HCEC 1CT (cell line): ENCODE measurements at places on chromosomes 5 and 9.
A peak's percentile ranks its signal among the peaks of the same experiment; 100 is the strongest.

DNA sequence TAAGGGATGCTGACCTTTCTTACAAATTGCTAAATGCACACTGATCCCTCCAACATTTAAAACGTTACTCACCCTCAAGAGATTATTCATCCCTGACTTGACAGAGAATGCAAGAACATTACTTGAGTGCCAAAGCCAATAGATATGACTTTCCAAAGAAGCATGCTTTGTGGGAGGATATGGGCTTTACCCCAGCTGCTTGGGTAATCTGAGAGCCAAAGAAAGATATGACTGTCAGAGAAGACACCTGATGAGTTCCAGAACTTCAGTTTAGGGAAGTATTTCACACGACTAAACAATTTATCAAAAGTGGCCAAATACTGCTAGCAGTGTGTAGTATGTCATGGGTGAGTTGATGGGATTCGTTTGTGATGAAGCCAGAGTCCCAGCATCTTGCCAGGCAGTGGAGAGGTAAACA lies 7.4 kb upstream of the SPDL1 start:
- DNase-seq, result peak; percentile 97

- no peak for DNase-seq
Measured at GRCh38 chr9:84974855-84975254, 305.3 kb downstream of the NTRK2 start.

DNA sequence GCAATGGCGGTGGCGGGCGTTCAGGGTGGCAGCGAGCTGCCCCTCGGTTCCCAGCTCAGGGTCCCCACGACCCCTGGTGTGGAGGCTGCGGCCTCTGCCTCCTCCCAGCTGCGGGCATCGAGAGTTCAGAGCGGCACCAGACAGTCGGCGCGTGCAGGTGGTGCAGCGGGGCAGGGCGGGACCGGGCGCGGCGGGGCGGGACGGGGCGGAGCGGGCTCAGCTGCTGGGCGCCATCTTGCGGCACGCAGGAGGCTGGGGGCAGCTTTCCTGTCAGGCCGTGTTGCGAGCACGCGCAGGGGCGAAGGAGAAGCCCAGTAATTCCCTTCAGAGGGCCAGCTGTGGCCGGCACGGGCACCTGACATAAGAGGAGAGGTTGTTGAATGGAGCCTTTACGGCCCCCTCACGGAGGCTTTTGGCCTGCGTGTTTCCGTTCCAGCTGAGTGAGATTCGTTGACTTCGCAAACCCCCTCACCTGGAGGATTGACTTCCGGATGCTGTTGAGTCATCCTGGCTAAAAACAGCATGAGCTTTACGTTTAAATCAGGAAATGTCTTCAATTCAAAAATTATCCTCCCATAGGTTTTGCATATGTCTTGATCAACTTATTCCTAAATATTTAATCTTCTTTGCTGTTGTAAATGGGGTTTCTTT lies 587 bp downstream of the C5orf47 start:
- no peak for DNase-seq

- no peak for DNase-seq
Measured at GRCh38 chr5:175902026-175902425, 30.6 kb downstream of the CPLX2 start.

- no peak for DNase-seq
Measured at GRCh38 chr5:146704949-146705665, 173.4 kb downstream of the PPP2R2B start.

GRCh38 chr5:132827943-132828673 lies 2.3 kb downstream of the SHROOM1 start:
- DNase-seq, result no peak

- DNase-seq, result no peak
Measured at GRCh38 chr5:172140120-172140519, 47.9 kb downstream of the STK10 start.

GRCh38 chr5:66992547-66992946 lies 204.1 kb downstream of the CD180 start:
- DNase-seq, result no peak

DNA sequence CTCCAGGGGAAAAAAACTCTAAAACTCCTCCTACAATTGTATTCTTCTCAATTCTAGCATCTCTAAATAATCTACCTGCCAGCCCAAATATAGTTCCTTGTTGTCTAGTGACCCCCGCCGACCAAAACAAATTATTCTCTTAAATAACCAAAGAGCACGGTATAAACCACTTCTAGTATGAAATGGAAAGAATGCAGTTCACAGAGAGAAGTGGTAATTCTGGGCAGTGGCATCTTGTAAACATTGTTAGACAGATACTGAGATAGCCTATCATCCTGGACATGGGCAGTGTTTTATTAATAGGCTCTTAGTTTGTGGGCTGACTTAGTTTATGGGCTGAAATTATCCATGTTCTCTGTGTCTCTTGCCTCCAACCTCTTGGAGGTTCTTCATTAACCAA lies 1412.6 kb upstream of the CDH9 start:
- DNase-seq, result no peak

DNA sequence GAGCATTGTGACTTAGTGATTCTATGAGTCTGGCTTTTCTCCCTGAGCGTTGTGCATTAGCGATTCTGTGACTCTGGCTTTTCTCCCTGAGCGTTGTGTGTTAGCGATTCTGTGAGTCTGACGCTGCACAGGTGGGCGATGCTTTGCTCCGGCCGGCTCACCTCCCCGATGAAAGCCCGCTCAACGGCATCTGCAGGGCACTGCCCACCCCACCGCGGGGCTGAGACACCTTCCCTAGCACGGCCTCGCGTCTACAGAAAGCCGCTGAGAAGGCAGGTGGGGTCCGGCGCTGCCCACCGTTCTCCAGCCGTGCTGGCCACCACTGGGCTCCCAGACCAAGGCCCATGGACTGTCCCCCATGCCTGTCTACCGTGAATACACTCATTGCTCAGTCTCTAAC lies 12.8 kb upstream of the SLC9A3 start:
- no peak for DNase-seq

DNA sequence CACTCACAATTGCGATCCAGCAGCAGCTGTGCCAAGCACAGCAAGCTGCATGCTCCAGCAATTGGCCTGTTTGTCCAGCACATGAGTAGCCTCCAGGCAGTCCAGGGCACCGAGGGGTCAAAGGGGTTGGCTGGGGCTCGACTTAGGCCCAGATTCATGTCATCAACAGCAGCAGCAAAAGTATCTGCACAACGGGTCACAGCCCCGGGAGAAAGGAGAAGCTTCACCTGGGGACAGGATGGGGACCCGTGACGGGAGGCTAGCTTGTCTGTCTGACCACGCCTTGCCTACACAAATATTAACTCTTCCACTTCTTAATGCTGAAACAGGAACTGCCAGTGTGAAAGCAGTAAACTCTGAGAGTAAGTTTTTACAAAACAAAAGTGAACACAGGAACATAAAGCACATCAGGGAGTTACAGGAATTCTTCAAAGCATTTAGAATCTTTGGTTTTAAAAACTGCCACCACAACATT lies 191.2 kb downstream of the PIK3R1 start:
- DNase-seq, result no peak

DNA sequence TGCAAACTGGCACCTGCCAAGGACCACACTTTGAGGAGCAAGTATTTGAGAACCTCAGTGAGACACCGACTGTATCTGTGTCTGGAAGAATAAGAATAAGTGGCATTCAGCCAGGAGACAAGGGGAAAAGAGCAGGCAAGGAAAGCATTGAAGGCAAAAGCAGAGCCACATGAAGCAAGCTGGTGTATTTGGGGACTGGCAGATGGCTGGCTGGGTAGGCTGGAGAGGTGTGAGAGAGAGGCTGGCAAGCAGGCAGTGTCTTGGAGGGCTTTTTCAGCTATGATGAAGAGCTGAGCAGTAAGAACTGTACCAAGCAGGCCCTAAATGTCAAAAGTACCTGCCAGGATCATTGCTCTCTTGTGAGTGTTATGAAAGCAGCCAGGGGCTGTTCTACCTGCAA lies 14.1 kb upstream of the C5orf58 start:
- DNase-seq, result no peak

- DNase-seq, result no peak
Measured at GRCh38 chr5:115549154-115549553, 4.6 kb upstream of the FEM1C start.

GRCh38 chr5:151565971-151566370 lies 25.2 kb downstream of the FAT2 start:
- DNase-seq, result no peak

GRCh38 chr5:107092695-107093094 lies 578.0 kb downstream of the EFNA5 start:
- peak; percentile 74 for DNase-seq

GRCh38 chr9:109471475-109472393 lies 26.4 kb downstream of the PTPN3 start:
- DNase-seq, result no peak

DNA sequence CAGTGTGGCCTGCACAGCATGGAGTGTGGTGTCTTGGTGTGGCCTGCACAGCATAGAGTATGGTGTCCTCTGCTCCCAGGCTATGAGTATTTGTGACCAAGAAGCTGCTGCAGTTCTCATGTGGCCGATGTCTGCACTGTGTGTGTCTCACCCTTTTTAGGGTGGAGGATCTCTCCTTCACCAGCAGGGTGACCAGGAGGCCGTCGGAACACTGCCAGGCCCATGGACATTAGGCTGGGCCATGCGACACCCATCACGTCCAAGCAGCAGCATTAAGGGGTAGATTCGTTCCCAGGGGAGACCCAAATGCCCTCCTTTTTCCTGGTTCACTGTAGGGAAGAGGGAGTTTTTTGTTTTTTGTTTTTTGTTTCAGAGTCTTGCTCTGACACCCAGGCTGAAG lies 115.3 kb upstream of the SPIN1 start:
- no peak for DNase-seq

DNA sequence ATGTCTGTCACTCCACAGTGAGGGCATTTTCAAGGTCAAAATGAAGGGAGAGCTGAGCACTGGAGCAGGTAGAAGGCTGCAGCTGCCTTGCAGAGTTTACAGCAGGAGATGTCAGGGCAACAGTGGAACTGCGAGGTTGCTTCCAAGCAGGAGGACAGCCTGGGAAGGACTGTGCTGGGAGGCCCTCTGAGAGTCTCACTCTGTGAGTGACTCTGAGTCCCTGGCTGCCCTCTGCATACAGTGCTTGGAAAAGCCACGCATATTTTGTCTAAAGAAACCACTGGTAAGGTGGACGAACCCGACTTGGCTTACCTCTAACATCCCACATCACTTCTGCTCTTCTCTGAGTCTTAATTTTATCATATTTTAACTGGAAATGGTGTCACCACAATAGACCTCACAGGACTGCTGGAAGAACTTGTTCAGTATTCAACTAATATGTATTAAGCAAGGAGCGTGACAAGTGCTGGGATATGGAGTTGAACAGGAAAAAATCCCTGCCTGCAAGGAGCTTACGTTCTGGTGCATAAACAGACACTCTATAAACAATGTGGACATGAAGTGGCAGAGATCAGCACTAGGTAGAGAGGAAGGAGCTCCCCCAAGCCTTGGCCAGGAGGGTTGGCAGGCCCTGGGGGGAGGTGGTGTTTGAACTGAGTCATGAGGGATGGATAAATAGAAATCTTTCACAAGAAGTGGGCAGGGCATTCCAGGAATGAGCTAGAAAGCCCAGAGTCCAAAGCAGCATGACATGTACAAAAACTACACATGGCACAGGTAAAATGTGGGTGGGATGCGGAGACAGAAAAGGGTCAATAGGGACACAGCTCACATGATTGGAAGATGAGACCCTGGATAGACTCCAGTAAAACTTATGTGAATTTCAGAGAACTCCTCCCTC lies 64.0 kb upstream of the FOXE1 start:
- no peak for DNase-seq

GRCh38 chr5:78361631-78361993 lies 1.2 kb downstream of the SCAMP1 start:
- DNase-seq, result no peak

GRCh38 chr9:34428325-34428958 lies 29.9 kb downstream of the FAM219A start:
- DNase-seq, result no peak

- no peak for DNase-seq
Measured at GRCh38 chr5:151667083-151667482, 19.6 kb downstream of the SPARC start.

DNA sequence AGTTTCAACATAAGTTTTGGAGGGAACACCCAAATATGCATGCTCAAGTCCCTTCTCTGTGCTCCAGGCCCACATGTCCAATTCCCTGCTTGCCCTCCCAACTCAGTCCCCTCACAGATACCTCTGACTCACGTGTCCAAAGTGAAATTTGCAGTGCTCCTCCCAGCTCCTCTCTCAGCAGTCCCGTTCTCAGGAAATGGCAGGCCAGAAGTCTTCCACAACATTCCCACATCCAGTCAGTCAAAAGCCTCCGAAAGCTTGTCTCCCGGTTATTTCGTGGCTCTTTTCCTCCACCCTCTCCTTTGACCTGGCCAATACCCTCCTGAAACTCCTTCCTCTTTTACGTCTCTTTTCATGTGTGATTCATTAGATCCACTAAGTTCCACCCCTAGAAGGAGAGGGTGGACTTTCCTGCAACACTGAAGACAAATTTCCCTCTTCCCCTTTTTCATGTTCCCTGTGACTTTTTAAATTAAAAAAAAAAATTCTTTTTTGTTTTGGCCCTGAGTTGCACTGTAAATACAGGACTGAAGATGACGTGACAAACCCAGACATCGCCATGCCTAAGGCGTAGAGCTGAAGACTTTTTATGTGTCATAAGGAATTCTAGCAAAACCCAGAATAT lies 12.8 kb upstream of the MGAT1 start:
- DNase-seq, result no peak

DNA sequence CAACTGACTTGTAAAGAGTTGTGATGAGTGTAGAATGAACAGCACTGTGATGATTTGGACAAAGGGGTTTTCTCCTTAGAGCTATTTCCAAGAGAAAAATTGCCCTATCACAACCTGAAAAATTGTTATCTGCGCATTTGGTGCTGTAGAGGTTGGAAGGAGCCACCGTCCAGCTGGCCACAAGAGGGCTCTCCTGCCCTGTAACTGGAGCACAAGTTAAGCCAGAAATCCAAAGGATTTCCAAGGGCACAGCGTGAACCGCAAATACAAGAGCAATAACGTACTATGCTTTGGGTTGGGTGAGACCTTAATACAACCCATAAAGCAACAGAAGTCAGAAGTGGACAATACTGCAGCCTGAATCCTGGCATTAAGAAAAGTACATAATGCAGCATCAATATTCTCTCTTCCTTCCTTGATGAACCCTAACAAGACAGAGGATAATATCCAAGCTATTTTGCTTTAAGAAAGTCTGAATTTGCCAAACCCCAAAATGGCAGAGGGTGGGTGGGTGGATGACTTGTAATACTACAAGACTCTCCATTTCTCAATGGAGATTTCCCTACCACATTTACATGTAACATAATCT lies 56.8 kb upstream of the SMIM32 start:
- DNase-seq, result peak; percentile 51
